Activated B cell treated with CpG ODN at 0.5 μM for 24 hours (primary cell): ENCODE measurements at places on chromosomes 12 and 14.

GRCh38 chr14:72653026-72653425 lies 240.9 kb downstream of the DPF3 start:
- DNase-seq: no peak

GRCh38 chr12:78191611-78192010 lies 360.9 kb downstream of the NAV3 start:
- DNase-seq: no peak

- no peak for DNase-seq
Measured at GRCh38 chr12:126189856-126190255, 1124.6 kb downstream of the AACS start.

DNA sequence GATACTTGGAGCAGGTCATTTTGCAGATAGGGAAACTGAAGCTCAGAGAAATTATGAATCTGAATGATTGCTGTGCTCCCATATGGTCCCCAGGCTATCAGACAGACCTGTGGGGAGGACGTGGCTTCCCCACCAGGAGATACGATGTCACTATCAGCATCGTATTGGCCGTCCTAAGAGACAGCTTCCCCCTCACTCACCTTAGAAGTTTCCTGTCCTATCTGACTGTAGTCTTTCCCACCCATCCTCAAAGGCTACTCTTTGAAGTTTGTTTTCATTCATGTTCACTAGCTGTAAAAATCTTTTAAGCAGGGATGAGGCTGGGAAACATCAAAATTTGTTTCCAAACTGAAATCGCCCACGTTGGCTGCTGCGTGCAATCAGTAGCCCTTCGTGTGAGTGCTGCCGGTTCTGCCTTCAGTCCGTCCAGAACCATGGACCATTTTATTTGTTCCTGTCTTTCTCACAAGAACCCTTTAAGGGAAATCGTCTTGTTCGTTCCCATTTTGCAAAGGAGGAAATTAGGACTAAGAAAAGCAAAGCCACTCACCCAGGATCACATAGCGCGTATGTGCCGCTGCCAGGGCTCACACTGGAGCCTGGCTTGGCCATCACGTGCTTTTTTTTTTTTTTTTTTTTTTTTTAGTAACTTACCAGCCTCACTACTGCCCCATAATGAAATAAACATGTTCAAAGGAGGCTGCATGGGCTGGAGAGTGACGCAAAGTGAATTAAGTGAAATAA lies 1.0 kb upstream of the KDM2B start:
- DNase-seq: no peak

GRCh38 chr14:75578102-75578785 lies at the start of gene FLVCR2:
Gene FLVCR2, plus strand, starts transcription at chr14:75578620. Its CDS starts 353 bp downstream, at chr14:75578973.
- DNase-seq: peak; percentile 56

DNA sequence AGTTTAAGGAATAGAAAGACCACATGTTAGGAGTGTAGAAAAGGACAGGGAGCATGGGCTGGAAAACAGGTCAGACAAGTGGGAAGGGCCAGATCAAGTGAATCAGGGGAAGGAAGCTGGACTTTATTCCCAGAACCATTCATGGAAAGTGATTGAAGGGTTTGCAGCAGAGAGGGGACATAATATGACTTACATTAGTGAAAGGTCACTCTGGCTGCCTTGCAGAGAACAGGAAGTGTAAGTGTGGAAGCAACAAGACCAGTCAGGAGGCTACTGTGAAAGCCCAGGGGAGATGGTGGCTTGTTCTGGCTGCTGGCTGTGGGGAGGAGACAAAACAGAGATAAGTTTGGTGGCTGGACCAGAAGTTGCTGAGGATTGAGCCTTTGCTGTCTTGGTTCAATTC lies 69.1 kb downstream of the VCPKMT start:
- no peak for DNase-seq

GRCh38 chr14:37816135-37816534 lies 220.7 kb downstream of the TTC6 start:
- DNase-seq: no peak

DNA sequence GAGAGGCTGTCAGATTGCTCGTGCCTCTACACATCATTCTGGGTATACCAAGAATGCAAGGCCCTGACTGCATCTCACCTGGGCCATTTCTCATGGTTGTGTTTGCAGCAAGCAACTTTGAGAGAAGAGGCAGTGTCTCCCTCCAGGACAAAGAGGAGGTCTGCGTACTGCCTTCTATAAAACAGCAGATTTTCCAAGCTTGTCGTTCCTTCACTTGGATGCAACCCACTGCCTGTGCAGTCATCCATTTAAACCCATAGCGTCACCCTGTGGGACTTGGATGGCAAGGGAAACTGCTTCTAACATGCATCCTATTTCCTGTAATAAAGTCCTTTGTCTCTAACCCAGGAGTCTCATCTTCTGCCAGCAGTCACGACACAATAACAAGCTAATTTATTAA lies 1.3 kb downstream of the POMT2 start:
- no peak for DNase-seq

DNA sequence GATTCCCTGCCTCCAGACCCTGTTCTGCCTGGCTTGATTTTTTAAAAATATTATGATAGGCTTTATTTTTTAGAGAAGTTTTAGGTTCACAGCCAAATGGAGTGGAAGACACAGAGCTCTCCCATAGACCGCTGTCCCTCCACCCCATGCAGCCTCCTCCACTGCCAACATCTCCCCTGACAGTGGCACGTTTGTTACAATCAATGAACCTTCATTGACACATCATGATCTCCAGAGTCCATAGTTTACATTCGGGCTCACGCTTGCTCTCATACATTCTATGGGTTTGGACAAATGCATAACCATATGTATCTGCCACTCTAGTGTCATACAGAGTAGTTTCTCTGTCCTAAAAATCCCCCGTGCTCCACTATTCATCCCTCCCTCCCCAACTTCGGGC lies 15.9 kb upstream of the PPP1R13B start:
- no peak for DNase-seq

- no peak for DNase-seq
Measured at GRCh38 chr14:74784634-74785033, 21.5 kb downstream of the YLPM1 start.

- no peak for DNase-seq
Measured at GRCh38 chr12:68794653-68795251, 13.2 kb upstream of the MDM2 start.

DNA sequence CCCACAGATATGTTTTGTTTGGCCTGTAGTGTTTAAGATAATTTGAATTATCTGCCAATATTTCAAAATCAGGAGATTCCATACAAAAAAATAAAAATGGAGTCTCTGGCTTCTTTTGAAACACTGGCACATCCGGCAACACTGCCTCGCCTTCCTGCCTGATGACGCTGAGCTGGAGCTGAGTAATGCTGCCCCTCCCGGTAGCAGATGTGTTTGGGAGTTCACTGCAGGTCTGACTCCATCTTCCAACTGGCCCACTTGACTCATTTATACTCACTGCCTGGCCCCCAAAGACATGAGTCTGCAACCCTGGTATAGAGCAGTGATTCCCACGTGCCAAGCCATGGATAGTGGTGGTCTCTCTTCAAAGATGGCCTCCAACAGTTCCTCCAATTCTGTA lies 7.4 kb downstream of the CIT start:
- no peak for DNase-seq

DNA sequence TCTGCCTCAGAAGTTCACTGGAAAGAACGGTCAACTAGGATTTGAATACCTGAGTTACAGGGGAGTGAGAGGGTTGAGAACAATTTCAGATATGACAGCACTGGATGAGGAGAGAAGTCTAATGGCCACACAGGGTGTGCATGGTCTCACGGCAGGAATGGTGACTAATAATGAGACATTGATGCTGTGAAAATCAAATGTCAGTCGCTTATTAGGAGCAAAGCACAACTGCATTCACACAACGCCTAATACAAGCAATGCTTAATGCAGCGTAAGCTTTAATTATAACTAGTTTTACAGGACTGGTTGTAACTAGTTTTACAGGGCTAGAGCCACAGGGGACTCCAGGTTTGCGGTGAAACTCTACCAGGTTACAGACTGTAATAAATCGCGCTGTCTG lies 23.4 kb upstream of the PRIMA1 start:
- no peak for DNase-seq

DNA sequence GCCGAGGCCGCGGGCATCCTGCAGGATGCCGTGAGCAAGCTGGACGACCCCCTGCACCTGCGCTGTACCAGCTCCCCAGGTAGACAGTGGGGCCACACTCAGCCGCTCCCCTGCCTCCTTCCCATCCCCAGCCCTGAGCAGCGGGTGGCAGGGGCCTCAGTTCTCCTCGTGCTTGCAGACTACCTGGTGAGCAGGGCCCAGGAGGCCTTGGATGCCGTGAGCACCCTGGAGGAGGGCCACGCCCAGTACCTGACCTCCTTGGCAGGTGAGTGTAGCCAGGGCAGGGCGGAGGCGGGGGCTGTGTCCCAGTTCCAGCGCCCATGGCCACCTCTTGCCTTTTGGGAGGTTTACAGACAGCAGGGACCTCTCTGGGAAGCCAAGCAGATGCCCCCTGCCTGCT lies 22.9 kb downstream of the HIP1R start:
- no peak for DNase-seq

DNA sequence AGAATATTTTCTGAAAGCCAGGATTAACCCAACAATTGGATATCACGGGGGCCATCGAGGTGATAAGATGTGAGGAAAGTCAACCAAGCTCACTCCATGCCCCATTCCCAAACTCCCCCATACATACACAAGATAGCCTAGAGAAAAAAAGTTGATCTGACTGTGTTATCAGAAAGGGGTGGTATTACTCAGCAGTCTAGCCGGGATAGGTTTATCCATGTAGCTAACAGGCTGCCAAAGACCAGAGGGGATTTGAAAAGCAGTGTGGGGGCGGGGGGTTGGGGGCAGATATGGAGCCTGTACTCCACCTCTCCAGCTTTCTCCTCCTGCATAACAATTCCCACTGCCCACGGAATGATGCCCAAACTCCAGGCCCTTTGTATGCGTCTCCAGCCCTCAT lies 13.2 kb upstream of the MAP1LC3B2 start:
- no peak for DNase-seq

- no peak for DNase-seq
Measured at GRCh38 chr12:19227190-19227879, 97.8 kb downstream of the PLEKHA5 start.
